ENCODE measurements at places on chromosomes 4 and X. TPM values are rescaled to one million over a fixed set of nuclear protein-coding genes. Genes with fewer than 3 reads are reported as not detected.

The NMU gene
- total RNA-seq: not detected

The XAGE2 gene
- total RNA-seq: not detected

The FREM3 gene
- not detected for total RNA-seq

- DNase-seq: no peak
These were observed 67.7 kb upstream of the EFNB1 start for GRCh38 chrX:68761086-68761485.

DNA sequence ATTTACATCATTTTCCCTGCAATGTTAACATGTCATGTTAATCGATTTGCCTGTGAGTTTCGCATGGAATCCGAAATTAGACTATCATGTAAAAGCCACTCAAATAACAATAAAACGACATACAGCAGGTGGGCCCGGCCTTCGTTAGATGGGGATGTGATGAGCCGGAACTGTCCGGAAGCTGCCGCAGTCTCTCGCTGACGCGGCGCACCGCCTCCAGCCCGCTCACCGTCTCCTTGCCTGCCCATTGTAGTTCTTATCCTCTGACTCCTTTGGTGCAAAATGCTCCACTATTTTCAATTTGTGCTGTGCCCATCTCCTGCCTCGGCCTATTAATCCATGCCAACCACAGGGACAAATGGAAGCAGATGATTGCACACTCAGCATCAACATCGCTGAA, 877.5 kb upstream of the TENM3 start:
- DNase-seq: no peak

DNA sequence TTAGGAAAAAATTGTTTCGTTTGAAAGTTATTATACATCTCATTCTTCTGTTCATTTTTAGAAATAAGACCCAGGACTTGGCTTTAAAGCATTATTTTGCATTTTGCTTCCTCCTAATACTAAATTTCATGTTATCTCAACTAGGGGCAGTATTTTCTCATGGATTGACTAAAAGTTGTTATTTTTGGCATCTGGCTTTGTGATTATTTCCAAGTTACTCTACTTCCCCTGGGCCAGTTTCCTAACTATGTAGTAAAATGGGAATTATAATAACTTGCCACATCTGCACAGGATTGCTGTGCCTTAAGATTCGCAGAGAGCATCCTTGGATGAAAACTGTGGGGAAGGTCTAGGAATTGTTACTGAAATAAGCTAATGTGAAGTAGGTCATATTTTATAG, 3.0 kb downstream of the RBPJ start:
- no peak for DNase-seq

Measured in right lobe of liver (tissue), 6 donors.